CD4-positive, alpha-beta T cell treated with Interleukin-15 for 1 hour (primary cell): ENCODE measurements at places on chromosomes 6 and 20.

DNA sequence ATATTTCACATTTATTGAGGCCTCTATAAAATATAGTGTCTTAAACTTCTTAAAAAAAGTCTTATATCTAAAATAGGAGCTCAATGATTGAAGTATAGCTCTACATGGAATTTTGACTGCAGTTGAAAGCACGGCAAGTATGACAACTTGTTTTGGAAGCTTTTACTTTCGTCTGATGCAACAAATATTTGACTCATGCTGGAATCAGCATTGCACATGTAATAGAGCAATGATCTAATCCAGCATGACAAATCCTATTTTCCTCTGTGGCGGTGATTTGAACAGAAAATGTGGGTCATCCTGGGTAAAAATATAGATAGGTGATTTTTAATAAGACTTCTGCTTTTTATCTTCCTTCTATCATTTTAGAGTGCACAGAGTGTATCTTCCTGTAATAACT is 111.6 kb downstream of the TINAG start:
- no peak for DNase-seq

DNA sequence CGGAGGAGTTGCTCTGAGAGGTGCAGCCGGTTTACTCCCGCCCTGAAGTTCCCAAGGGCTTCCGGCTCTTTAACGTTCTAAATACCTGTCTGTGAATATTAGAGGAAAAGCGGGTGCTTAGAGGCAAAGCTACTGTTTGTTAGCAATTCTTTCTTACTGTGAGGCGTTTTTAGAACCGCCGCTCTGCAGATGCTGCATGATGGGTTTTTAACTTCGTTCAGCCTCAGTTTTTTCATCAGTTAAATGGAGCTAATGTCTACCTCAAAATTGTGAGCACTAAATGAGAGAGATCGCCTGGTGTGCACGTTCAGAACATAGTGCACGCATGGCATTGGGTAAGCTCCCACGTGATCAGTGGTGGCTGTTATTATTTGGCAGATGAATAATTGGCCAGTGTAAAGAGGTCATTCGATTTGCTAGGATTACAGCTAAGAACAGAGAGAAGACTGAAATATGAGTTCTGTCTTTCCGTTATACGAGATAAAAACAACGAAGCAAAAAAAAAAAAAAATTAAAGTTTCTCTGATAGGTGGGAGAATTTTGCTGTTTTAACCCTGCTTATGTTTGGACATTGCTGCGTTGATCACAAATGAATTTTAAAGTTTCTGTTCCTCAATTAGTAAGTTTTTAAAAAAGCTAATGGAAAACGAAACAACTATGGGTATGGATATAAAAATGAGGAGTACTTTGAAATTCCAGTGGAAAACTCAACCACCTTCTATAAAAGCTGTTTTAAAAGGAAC is 660 bp upstream of the TFB1M start:
- peak; percentile 63 for DNase-seq

DNA sequence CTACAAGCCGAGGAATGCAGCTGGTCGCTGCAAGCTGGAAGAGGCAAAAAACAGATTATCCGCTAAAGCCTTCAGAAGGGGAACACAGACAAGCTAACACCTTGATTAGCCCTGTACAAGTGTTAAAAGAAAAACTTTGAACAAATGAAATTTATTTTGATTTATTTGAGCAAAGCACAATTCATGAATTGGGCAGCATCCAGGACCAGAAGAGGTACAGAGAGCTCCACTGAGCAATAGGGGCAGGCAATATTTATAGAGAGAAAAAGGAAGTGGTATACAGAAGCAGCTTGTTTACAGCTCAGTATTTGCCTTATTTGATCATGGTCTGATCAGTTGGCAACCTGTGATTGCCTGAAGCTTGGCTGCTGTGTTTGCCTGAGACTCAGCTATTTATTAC is 17.6 kb downstream of the HLA-DOB start:
- DNase-seq: no peak

DNA sequence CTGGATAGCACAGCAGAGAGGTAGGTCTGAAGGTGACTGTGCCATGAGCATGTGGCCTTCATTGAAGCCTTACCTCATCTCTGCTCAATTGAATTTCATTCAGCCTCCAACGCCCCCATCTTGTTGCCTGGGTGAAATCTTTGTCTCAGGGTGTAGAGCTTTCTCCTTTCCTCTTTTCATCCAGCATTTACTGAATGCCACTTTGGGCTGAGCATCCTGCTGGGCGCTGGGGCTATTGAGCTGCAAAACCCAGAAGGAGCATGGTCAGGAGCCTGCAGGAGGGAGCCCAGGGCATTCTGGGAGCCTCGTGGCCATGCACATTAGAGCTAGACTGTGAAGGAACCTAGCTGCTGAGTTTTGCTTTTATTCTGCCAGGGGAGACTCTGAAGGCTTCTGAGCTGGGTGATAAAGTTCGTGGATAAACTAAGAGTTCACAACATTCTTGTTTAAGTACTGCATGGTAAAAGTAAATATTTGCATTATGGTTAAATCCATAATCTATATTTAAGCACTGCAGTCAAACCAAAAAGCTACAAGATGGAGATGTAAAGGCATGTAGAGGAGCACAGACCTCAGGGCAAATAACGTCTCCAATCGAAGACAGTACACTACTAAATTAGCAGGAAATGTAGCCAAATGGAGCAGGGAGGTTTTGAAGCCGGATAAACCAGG is 13.2 kb upstream of the ASXL1 start:
- no peak for DNase-seq

DNA sequence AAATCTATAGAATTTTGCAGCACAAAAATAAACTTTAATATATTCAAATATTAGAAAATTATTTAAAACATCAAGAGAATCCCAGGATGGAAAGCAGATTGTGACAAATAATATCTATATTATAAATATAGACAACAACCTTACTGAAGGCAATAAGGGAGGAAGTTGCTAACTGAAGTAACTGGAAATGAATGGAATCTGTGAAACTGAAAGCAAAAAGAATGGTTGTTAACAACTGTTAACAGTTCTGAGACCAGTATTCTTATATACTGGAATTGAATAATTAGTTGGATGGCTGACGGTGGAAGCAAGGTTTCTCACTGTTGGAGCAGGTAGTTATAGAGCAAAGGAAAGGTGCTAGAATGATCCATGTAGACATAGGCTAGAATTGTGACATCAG is 220.4 kb downstream of the PLCB1 start:
- no peak for DNase-seq

GRCh38 chr6:15586503-15586902 is 76.3 kb downstream of the DTNBP1 start:
- DNase-seq: no peak

DNA sequence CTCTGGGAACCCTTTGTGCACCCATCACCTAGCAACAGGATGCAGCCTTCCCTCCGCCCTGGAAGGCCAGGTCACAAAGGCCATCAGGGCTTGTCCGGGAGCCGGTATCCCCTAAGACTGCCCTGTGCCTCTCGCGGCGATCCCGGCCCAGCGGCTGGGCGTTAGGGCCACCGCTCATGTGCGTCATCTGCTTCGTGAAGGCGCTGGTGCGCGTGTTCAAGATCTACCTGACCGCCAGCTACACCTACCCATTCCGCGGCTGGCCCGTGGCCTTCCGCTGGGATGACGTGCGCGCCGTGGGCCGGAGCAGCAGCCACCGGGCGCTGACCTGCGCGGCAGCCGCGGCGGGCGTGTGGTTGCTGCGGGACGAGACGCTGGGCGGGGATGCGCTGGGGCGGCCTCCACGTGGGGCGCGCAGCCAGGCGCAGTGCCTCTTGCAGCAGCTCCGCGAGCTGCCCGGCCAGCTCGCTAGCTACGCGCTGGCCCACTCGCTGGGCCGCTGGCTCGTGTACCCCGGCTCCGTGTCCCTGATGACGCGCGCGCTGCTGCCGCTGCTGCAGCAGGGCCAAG is at the start of gene ABHD16B:
Gene ABHD16B (plus strand): TSS at position 134 of the 570 bp plus-strand sequence. CDS start 43 bp downstream, at position 177.
- DNase-seq: no peak
